Activated CD4-positive, alpha-beta T cell treated with anti-CD3 and anti-CD28 coated beads, Interleukin-2, amount 50 U/mL, for 24 hours (primary cell): ENCODE measurements at places on chromosomes 6 and 20.

DNA sequence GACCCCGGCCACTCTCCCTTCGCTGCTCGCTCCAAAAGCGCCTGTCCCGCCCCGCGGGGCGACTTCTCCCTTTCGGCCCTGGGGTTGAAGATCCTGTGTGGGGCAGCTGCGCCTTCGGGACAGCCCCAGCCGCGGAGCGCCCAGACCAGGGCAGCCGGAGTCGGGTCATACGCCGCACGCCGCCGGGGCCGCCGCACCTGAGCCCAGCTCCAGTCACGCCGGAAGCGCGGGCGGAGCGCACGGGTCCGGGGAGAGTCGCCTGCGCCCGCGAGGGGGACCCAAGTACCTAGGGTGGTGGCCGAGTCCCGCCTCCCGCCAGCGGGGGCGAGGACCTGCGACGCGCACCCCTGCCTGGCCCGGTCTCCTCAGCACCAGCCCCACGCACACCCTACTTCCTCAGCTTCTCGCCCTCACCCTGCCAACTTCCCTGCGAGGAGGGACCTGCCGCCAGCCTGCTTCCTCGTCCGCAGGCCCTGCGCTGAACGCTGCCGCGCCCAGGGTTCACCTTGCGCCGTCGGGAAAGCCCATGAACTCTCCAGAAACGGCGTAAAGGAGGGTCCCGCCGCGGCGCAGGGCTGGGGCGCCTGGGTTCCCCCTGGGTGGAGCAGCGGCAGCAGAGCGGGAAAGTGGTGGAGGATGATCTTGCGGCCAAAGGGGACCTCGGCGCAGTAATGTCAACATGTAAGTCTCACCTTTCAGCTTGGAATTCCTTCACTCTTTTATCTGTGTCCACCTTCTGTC, at the start of gene ADGRG6:
TSS of gene ADGRG6 (plus strand) at position 357 of the 741 bp plus-strand sequence. CDS start at position 680, 323 bp downstream.
- peak; percentile 5 for DNase-seq

DNA sequence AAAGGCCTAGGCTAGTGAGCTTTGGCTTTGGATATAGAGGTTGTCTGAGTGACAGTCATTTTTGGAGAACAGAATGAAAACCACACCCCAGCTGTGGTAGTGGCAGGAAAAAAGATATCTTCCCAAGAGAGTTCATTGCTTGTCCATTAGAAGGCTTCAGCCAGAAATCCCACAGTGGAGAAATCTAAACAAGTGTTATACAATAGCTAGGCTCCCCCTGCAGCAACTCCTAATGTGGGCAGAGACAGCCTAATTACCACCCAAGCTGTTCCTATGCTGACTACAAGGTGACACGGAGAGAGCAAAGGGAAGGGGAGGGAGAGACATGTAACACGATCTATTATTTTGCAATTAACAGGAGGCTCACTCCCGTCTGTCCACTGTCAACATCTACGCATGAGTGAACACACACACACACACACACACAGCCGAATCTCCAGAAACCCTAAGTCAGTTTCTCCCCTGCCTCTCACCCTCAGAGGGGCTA, 147.5 kb upstream of the TCF21 start:
- DNase-seq: no peak

GRCh38 chr6:165618241-165618640, 44.8 kb downstream of the PDE10A start:
- DNase-seq: no peak

DNA sequence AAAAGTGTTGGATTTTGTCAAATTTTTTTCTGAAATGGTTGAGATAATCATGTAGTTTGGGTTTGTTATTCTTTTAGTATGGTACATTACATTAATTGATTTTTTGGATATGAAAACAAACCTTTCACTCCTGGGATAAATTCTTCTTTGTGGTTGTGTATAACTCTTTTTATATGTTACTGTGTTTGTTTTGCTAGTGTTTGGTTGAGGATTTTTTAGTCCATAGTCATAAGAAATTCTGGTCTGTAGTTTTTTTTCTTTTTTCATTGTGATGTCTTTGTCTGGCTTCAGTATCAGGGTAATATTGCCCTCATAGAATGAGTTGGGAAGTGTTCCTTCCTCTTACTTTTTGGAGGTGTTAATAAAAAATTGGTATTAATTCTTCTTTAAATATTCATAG, 122.2 kb upstream of the ATXN1 start:
- DNase-seq: no peak

GRCh38 chr6:84568971-84569370, 195.4 kb downstream of the TBX18 start:
- no peak for DNase-seq

GRCh38 chr6:20319520-20320357, 81.9 kb upstream of the E2F3 start:
- DNase-seq: peak; percentile 59

DNA sequence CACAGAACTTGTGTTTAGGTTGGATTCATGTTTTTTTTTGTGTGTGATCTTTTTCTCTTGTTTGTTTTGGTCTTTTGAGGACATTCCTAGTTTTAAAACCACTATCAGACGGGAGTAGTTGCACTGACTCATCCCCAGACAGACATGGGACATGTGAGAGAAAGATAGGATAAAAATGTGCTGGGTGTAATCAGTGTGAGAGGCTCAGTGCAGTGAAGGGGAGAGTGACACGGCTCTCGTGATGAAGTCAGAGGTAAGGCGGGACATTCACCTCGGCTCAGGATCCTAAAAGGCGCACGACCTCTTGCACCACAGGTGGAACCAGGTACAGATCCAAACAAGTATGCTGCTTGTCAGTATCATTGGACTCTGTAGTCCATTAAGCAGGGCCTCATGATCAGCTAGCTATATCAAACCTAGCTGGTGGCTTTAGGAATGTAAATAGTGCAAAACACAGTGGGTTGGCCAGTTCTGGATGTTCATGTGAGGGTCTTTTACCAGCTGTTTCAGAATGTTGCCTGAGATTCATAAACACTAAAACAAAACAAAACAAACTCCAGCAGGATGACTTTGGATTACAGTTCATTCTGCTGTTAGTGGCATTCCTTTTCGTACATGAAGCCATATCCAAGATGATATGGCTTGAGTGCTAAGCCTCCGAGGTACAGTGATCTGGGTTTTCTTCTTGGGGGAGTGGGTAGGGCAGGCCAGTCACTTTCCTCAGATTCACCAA, 18.0 kb downstream of the FOXO3 start:
- no peak for DNase-seq

GRCh38 chr20:24737212-24737850, 211.7 kb upstream of the CST7 start:
- DNase-seq: no peak

DNA sequence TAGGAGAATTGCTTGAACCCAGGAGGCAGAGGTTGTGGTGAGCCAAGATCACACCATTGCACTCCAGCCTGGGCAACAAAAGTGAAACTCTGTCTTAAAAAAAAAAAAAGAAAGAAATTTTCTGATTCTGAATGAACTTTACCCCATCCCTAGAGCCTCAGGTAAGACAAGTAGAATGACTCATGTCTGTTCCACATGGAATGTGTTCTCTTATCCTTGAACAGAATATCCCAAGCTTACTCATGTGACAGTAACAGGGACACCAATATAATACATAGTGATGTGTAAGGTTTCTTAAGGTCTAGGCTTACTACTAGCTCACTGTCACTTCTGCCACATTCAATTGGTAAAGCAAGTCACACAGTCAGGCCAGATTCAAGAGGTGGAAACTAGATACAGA, 219.6 kb upstream of the BTBD3 start:
- no peak for DNase-seq

DNA sequence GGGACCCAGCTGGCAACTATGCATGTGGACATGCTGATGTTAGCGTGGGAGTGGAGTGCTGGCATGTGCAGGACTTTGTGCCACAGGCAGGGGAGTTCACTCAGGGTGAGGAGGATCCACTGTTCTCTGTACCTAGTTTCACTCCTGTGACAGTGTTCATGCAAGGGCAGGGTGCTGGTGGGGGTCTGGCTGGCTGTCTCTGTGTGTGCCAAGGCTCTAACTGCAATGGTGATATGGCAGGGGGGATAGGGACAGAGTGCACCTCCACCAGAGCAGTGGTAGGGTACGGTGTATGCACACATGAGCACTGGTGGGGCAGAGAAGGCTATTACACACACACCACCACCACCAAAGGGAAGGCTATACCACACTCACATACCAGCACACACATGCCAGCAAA, 210.2 kb upstream of the DEFB112 start:
- no peak for DNase-seq

DNA sequence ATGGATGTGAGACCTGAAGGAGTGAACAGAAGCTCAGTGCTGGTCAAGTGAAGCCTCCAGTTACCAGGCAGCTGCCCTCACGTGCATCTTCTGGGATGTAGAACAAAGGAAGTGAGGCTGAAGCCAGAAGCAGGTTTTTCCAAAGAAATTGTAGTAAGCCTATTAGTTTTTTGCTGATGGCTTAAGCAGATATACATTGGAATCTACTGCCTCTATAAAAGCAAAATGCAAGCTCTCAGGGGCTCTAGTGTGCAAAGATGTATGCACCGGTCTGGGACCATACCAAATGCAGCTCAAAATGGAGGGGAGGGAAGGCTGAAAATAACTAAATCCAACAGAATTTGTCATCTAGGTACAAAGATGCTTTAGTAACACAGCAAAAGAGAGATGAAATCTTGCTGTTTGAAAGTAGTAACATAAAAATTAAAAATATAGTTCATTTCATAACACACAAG, 77.0 kb downstream of the DTNBP1 start:
- no peak for DNase-seq

- DNase-seq: no peak
Observed at GRCh38 chr6:121651420-121651819, 216.0 kb downstream of the GJA1 start.

DNA sequence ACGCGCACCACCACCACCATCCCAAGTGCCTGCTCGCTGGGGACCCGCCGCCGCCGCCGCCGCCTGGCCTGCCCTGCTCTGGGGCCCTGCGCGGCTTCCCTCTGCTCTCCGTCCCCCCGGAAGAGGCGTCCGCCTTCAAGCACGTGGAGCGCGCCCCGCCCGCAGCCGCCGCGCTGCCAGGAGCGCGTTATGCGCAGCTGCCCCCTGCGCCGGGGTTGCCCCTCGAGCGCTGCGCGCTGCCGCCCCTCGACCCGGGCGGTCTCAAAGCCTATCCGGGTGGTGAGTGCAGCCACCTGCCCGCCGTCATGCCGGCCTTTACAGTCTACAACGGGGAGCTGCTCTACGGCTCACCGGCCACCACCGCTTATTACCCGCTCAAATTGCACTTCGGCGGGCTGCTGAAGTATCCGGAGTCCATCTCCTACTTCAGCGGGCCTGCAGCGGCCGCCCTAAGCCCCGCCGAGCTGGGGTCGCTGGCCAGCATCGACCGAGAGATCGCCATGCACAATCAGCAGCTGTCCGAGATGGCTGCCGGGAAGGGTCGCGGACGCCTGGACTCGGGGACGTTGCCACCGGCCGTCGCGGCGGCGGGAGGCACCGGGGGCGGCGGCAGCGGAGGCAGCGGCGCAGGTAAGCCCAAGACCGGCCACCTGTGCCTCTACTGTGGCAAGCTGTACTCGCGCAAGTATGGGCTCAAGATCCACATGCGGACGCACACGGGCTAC, 7.2 kb downstream of the PRDM13 start:
- no peak for DNase-seq

DNA sequence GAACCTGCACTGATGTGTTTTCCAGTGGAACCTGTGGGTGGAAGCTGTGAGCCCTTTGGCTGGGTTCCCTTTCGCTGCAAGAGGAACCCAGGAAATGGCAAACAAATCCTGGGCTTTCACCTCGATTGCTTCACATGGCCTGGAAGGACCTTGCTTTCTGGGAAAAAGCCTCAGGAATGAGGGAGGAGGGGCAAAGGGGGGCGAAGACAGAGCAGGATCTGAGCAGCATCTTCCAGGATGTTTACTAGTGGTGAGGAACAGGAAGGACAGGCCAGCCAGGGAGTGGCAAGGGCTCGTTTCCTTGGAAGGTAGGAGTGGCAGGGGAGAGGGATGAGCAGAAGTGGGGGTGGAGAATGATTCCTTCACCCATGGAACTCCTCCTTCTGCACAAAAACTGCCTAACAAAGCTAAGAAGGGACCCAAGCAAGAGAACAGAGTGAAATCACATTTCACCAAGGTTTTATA, 5.9 kb downstream of the SLC2A10 start:
- DNase-seq: no peak

DNA sequence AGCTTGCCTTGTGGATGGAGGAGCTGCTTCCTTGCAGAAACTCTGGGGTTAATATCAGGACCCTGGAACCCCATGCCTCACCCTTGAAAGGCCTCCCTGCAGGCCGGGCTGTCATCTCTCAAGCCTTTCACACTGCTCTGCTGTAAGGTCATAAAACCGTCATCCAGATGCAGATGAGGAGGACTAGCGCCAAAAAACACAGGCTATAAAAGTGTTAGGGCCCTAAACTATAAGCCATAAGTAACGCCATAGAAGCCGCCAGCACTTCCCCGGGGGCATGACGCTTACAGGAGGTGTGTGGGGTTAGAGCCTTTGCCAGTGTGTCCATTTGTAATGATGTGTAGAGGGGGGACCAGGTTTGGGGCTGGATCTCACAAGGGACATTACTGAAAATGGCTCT, 47.6 kb downstream of the CDH4 start:
- no peak for DNase-seq

- no peak for DNase-seq
Observed at GRCh38 chr6:353642-354614, 37.6 kb upstream of the IRF4 start.

DNA sequence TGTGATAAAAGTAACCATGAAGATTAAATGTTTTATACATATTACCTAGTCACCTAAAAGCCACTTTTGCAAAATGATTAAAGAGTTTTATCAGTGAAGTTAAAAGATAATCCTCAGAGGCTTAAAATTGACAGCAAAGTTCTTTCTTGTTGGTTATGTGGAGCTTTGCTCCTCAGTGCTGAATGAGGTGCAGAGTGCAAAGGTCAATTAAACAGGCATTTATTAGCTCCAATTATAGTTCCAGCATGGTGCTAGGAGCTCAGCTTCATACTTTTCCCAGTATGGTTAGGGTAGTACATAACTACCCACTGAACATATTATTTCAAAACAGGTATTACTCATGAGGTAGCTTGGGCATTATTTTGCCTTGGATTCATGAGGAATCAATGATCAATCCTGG, 414.0 kb upstream of the RUNX2 start:
- no peak for DNase-seq

GRCh38 chr6:133184798-133185372, 56.3 kb upstream of the EYA4 start:
- DNase-seq: no peak

DNA sequence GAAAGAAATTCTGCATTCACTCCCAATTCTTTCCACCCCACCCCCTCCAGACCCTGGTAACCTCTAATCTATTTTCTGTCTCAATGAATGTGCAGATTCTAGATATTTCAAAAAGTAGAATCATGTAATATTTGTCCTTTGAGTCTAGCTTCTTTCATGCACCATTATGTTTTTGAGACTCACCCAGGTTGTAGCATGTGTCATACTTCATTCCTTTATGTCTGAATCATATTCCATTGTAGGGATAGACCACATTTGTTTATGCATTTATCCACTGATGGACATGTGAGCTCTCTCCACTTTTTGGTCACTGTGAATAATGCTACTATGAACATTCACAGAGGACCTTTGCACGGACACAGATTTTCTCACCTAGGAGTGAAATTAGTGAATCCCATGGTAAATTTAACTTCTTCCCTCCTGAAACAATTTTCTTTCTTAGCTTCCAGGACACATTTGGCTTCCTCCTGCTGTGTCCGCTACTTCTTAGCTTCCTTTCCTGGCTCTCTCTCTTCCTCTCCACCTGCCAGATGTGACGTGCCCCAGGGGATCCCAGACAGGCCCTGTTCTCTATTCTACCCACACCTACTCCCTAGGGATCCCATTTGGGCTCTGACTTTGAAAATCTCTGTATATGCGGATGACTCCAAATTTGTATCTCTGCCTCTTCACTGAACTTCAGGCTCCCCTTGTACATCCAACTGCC, 24.1 kb upstream of the ARFGEF2 start:
- no peak for DNase-seq
